ENCODE measurements at places on chromosomes 2 and 18. TPM values are rescaled to one million over a fixed set of nuclear protein-coding genes. Genes with fewer than 3 reads are reported as not detected.

CD207 gene
- total RNA-seq: 0.10 TPM

ADD2 gene
- 2.4 TPM for total RNA-seq

EVX2 gene
- total RNA-seq: not detected

GPBAR1 gene
- 2.9 TPM for total RNA-seq

DCDC2C gene
- not detected for total RNA-seq

FHOD3 gene
- total RNA-seq: not detected

KIF5C gene
- 4.4 TPM for total RNA-seq

GPR39 gene
- total RNA-seq: not detected

DSG4 gene
- not detected for total RNA-seq

CPO gene
- 0.21 TPM for total RNA-seq

CPSF3 gene
- 19.1 TPM for total RNA-seq

USP34 gene
- 159 TPM for total RNA-seq

All from mononuclear cell (primary cell).